NCI-H774 (cell line): ENCODE measurements at places on chromosomes 7 and 10.

DNA sequence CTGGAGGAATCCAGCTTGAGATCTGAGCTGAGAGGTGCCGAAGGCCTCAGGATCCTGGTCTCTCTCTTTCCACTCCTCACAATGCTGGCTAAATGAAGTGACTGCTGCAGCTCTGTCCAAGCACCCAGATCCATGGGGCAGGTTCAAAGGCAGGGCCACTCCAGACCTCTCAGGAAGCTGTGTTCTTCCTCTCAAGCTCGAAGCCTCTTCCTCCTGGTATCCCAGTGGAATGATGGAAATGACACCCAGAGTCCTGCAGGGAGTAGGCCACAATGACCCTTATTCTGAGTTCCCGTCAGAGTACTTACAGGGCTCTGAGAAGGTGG lies 574.1 kb downstream of the GRID1 start:
- no peak for DNase-seq

GRCh38 chr10:24793648-24794379 lies 70.1 kb upstream of the ARHGAP21 start:
- no peak for DNase-seq

DNA sequence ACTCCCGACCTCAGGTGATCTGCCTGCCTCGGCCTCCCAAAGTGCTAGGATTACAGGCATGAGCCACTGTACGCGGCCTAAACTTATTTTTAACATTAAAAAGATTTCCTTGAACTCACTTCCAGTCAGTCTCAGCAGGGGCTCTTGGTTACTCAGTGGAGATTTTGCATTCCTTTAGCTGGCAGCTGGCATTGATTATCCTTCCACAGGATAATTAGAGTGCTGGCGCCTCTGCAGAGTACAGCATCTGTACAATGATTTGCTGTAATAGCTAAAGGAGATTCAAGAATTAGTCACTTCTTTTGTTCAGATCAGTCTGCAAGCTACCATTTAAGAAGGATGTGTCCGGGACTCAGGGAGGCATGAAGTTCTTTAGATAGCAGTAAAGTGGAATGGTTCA lies 125.0 kb upstream of the NPY start:
- DNase-seq: no peak

DNA sequence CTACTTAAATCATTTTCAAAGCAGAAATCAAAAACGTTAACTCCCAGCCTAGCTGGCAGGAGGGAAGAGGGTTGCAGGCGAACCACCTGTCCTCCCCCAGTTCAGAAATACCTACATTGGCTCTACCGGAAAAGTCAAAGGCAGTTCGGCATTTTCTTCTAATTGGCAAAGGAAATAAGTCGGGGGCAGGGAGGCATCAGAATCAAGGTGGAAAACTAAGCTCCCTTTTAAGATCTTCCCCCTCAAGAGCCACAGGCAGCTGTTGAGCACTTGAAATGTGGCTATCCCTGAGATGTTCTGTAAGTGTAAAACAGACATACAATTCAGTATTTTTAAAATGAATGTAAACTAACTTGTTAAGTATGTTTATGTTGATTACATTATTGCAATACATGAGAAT lies 957 bp upstream of the ELMO1 start:
- no peak for DNase-seq

- DNase-seq: no peak
Observed at GRCh38 chr7:33062023-33062781, at the start of gene NT5C3A. Gene NT5C3A, minus strand, starts transcription at chr7:33062776. Its CDS starts 71 bp downstream, at chr7:33062705.

- DNase-seq: no peak
Observed at GRCh38 chr10:121732172-121732571, 133.9 kb upstream of the FGFR2 start.

DNA sequence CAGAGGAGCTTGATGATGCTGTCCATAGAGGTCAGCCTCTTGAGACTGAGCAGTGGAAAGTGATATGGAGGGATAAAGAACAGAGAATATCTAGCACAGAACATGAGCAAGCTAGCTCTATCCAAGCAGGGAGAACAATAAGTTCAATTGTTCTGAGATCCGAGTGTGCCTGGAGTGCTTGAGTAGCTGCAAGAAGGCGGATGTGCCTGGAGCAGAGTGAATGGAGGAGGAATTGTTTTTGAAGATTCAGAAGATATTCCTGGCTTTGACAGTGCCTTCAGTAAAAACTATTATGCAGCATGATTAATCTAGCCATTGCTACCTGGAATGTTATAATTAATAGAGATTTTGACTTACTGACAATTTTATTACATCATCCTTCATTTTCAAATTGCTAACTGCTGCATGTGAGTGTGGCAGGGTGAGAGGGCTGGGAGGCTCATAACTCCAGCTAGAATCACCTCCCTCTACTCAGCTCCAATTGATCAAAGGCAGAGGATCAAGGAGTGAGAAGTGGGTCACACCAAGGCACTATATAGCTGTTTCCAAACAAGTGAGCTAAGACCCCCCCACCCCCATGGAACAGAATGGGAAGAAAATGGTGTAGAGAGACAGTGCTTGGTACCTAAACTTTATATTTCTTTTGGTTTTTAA lies 302.8 kb downstream of the ADRA2A start:
- DNase-seq: no peak

DNA sequence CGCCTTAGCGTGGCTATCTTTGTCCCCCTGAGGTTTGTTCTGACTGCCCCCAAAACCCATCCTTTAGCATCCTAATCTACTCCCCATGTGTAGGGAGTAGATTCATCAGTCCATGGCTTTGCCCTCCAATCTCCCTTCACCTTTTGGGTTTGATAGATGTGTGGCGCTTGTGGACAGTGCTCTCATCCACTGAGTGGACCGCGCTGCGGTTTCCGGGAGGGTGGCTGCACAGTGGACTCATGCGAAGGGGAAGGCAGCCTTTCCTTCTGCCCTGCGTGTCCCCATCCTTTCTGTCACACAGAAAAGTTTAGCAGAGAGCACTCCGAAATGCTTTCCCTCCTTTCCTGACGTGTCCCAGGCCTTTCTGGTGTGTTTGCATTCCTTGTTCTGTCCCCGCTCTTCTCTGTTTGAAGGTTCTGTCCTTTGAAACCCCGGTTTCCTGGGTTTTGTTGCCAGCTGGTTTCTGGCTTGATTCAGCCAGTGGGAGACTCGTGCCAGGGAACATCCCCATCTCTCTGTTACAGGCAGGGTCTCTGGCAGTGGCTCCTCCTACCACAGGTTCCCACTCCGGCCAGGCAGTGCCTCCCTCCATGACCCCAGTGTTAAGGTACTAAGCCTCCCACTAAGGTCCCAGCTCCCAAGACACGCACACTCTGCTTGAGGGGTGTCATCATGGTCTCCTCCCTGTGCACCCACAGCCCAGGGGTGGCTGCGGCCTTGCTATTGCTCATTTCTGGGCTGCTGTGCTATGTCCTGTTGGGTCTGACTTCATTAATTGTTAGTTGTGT lies 547.7 kb upstream of the DPP6 start:
- DNase-seq: no peak

GRCh38 chr7:157656195-157656769 lies 319.5 kb downstream of the DNAJB6 start:
- no peak for DNase-seq

DNA sequence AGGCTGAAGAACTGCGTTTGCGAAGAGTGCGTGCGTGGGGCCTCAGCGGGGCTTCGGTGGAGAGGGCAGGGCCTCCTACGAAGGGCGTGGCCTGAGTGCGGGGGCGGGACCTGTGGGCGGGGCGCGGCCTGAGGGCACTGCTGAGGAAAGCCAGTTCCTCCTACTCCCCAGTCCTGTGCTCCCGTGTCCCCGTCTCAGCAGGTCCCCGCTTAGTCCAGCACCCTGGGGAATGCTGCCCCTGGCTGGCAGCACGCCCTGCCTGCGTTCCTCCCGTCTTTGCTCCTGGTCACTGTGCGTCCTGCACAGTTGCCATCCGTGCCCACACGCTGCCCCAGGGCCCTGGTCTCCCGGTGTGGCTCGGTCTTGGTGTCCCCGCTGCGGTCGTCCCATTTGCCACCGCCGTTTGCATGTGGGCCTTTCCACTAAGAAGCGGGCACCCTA lies 177.1 kb downstream of the ZNF248 start:
- no peak for DNase-seq

- DNase-seq: no peak
Observed at GRCh38 chr10:61319386-61320256, 133.6 kb downstream of the TMEM26 start.

DNA sequence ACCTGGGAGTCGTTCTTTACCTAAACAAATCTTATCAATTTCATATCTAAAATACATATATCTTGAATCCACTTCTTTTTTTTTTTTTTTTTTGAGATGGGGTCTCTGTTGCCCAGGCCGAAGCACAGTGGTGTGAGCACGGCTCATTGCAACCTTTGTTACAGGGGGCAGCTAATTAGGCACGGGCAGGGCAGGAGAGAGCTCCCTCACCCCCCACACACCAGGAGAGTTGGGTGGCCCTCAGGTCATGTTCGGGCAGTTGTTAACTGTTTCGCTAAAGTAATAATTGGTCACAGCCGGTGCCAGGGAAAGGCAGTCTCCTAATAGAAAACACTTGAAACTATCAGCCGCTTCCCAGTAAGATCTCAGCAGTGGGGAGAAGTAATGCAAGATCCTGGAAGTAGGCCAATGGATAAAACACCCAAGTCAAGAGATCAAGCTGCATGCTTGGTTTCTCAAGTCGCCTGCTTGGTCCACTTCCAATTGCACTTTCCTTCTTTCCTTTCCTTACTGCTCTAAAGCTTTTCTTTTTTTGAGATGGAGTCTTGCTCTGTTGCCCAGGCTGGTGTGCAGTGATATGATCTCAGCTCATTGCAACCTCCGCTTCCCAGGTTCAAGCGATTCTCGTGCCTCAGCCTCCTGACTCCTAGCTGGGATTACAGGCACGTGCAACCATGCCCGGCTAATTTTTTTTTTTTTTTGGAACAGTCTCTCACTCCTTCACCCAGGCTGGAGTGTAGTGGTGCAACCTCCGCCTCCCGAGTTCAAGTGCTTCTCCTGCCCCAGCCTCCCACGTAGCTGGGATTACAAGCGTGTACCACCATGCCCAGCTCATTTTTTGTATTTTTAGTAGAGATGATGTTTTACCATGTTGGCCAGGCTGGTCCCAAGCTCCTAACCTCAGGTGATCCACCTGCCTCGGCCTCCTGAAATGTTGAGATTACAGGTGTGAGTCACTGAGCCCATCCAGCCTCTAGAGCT lies 21.3 kb upstream of the EFCAB10 start:
- no peak for DNase-seq

DNA sequence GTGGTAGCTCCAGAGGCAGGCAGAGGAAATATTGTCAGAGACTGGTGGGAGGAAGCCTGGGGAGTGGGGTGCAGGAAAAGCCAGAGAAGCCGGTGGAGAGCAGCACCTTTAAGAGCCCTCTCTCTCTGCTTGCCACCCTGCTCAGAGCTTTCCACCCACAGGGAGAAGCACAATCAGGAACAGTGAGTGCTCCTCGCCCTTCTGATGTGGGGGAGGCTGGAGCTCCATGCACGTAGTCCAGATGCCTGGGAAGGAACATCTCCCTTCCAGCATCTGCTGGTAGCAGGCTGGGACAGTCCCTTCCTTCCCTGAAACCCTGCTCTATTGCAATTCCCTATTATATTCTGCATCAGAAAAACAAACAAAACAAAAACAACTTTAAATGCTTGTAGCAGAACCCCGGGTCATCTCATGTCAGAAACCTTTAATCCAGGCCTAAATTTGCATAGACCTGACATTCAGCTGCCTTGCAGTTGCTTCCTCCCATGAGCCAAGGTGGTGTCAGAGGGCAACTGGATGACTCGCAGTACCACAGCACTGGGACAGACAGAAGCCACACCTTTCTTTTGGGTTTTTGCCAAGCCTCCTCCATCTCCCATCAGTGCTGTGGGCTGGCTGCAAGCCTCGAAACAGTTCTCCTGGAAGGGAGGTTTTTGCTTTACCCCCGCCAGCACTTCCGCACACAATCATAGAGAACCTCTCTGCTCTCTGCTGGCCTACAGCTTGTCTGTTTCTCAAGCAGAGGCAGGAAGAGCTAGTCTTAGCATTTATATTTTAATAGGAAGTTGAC lies 13.1 kb downstream of the AVPI1 start:
- DNase-seq: no peak

GRCh38 chr10:103502849-103503660 lies 9.6 kb downstream of the NEURL1 start:
- no peak for DNase-seq

DNA sequence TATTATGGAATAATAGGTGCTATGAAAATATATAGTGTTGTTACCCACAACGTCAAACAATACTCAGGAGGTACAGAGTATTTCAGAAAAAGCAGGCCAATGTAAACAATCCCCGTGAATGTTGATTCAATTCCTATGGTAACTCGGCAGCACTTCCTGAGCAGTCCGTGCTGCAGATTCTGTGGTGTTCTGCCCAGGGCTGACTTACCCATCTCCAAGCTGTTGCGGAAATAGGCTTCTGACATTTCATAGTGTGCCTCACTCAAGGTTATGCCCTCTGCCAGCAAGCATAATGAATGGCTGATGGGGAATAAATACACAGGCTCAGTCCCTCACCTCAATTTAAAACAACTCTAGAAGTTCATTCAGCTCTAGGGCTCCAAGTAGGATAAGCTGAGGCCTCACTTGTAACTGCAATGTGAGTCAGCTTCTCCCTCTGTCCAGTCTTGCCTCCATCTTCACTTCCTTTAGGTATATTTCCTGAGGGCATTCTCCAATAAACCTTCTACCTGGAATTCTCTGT lies 177.6 kb downstream of the GNAI1 start:
- DNase-seq: peak; percentile 77

DNA sequence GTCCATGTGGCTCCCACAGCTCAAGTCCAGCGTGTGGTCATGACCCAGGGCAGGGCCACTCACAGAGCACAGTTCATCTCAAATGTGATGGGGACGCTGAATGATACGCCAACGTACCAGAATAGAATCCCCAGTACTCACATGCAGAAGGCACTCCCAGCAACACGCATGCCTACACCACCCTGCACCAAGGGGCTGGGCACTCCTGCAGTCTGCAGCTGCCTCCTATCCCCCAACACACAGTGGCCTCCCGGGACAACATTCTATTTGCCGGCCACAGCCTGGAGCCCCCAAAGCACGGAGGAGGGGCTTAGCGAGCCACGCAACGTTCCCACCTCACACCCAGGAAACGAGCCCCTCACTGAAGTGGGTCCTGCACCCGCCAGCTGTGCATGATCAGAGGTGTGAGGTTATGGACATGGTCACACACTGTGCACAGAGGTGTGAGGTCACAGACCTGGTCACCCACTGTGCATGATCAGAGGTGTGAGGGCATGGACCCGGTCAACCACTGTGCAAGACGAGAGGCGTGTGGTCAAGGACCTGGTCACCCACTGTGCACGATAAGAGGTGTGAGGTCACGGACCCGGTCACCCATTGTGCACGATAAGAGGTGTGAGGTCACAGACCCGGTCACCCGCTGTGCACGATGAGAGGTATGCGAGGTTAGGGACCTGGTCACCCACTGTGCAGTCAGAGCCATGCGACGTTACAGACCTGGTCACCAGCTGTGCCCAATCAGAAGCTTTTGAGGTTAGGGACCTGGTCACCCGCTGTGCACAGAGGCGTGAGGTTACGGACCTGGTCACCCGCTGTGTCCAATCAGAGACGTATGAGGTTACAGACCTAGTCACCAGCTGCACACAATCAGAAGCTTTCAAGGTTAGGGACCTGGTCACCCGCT lies 182.8 kb downstream of the DIP2C start:
- DNase-seq: no peak

- no peak for DNase-seq
Observed at GRCh38 chr10:113493195-113493594, 59.7 kb upstream of the HABP2 start.

GRCh38 chr7:117126676-117127075 lies 173.4 kb downstream of the ST7 start:
- no peak for DNase-seq
